Right forelimb (tissue), 1 donor: ENCODE measurements at places on chromosomes 6 and 20.
A peak's percentile ranks its signal among the peaks of the same experiment; 100 is the strongest.

DNA sequence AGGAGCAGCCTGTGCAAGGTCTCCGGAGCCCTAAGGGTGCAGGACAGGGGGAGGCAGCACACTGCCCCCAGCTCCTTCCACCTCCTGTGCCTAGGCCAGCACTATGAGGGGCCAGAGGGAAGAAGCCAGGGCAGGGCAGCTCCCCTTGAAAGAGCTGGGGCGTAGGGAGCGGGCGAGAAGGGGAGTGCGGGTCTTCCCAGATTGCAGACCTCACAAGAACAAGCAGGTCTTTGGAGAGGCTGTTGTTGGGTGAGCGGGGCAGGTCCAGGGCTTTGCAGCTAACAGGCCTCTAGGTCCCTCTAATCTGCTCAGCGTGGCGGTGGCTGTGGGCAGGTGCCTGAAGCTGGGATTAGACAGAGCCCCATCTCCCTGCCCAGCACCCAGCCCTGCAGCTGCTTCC lies 22.4 kb upstream of the CST1 start:
- no peak for DNase-seq

DNA sequence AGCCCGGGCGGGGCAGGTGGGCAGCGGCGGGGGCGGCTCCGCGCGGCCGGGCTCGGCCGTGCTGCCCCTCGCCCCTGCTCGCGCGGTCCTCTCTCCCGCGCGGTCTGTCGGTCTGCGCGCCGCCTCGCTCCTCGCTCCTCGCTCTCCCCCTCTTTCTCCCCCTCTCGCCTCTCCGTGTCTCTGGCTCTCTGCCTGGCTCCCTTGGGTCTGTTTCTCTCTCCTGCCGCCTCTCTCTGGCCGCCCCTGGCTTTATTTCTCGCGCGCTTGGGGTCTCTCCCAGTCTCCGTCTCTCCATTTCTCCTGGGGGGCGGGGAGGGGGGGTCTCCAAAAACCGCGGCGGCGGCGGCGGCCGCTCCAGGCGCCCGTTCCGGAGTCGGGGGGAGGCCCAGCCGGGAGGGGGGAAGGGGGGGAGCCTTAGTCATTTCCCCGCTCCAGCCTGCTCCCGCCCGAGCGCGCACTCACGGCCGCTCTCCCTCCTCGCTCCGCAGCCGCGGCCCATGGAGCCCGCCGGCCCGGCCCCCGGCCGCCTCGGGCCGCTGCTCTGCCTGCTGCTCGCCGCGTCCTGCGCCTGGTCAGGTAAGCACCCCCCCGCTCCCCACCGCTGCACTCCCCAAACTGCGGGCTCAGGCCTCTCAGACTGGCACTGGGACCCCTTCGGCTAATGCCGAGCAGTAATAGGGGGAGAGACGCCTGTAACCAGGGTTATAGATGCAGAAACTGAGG lies at the start of gene SIRPA:
SIRPA (plus strand) TSS at position 457 of the 723 bp plus-strand sequence; CDS start at position 498, 41 bp downstream.
- peak; percentile 85 for DNase-seq

GRCh38 chr20:44480097-44480496 lies 4.4 kb downstream of the TTPAL start:
- DNase-seq, result no peak

- no peak for DNase-seq
These were observed 25.9 kb upstream of the HACE1 start for GRCh38 chr6:104885518-104886043.

- no peak for DNase-seq
These were observed 116.2 kb upstream of the STMND1 start for GRCh38 chr6:16985513-16986284.

- DNase-seq, result no peak
These were observed 40.0 kb upstream of the OCSTAMP start for GRCh38 chr20:46590443-46590842.

DNA sequence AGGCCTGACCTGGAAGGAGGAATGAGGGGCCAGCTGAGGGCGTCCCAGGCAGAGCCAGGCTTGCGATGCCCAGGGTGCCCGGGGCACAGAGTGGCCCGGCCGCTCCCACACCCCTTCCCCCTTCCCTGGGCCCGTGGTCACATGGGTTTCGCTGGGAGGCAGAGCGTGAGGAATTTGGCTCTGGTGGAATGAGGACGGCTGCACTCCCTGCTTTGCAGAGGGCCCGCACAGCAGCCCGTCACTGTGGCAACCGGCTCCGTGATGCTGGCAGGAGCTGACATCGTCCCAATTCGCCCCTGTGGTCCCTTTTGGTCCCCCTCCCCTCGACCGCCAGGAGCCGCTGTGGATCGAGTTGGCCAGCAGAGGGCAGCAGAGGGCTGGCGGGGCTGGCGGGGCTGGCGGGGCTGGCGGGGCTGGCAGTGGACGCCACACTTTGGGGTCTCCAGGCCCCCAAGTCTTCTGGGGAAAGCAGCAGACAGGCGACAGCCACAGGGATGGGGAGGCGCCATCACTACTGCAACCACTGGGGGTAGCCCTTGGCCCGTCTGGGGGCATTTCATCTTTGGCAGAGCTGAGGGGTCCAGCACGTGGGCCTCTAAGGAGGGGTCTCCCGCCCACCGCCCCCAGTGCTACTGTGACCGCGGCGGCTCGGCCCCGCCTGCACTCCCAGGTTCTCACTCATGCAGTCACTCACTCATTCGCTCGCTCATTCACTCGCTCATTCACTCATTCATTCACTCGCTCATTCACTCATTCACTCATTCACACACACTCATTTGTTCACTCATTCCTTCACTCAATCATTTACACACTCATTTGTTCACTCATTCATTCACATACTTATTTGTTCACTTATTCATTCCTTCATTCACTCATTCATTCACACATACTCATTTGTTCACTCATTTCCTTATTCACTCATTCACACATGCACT lies 49.7 kb upstream of the BHLHE23 start:
- peak; percentile 66 for DNase-seq

- DNase-seq, result peak; percentile 62
These were observed at the start of gene ETV7 for GRCh38 chr6:36387440-36388303. Gene ETV7, minus strand, starts transcription at chr6:36387669. Its CDS starts 128 bp downstream, at chr6:36387541.

- no peak for DNase-seq
These were observed 23.8 kb downstream of the CYB5R4 start for GRCh38 chr6:83883240-83883639.

- no peak for DNase-seq
These were observed 1.5 kb upstream of the SNRNP48 start for GRCh38 chr6:7588506-7588905.

- DNase-seq, result no peak
These were observed 38.6 kb downstream of the ZNF217 start for GRCh38 chr20:53555081-53555480.

DNA sequence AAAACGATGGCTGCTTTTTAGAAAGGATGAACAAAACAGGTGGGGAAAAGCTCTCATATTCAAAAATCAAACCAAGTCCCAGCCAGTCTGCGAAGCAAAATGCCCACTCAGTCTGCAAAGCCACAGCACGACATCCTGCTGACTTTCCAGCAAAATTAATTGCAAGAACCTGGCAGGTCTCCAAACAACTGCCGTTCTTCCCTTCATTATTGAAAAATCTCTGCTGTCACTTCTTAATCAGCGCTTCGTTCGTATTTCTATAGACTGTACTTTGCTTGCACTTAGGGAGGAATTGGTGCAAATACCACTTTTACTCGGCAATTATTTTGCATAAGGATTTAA lies 222.4 kb downstream of the CBLN4 start:
- no peak for DNase-seq

DNA sequence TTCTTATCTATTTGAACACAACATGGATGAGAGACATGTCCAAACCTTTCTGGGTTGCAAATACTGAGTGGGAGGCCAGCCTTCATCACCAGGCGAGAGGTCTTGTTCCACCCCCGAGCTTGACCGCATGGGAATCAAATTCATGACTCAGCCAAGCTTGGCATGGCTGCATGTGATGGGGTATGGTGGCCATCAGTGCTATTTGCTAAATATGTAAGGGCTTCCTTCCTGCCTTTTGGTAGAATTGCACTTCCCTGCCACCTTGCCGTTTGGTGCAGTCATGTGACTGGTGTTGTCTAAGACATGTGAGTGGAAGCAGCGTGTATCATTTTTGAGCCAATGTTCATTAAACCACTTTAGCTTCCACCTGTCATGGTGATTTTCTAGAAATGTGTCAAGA lies 508.9 kb upstream of the SULF2 start:
- peak; percentile 29 for DNase-seq

DNA sequence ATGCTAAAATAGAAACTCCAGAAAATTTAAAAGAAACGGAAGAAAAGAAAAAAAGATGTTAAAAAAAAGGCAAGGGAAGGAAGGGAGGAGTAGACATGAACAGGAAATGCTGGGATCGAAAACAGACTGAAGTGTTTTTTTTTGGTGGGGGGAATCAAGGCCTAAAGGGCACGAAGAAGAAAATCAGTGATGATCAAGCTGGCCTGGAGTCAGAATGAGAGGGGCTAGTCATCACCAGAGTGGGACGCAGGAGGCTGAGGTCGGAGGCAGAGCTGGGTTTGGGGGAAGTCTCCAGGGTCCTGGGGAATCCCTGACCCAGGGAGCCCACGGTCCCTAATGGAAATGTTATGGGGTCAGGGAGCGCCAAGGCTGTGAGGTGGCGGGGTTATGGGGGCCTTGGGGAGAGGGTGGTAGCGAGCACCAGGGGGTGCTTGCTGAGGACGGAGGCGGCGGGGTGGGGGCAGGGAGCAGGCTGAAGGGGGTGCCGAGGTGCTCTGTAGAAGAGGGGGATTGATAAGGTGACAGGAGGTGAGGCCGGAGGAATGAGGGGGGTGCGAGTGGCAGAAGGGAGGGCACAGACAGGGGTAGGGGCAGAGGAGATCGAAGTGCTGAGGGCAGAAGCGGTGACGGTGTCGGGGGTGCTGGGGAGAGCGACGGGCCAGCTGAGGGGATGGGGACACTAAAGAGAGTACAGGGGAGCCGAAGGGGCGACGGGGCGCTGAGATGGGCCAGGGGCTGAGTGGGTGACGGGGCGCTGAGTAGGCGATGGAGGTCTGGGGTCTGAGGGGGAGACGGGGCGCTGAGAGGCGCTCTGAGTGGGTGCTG lies 684 bp downstream of the ZNFX1 start:
- peak; percentile 56 for DNase-seq

- DNase-seq, result peak; percentile 76
These were observed 483 bp downstream of the NCOA6 start for GRCh38 chr20:34824806-34825529.

DNA sequence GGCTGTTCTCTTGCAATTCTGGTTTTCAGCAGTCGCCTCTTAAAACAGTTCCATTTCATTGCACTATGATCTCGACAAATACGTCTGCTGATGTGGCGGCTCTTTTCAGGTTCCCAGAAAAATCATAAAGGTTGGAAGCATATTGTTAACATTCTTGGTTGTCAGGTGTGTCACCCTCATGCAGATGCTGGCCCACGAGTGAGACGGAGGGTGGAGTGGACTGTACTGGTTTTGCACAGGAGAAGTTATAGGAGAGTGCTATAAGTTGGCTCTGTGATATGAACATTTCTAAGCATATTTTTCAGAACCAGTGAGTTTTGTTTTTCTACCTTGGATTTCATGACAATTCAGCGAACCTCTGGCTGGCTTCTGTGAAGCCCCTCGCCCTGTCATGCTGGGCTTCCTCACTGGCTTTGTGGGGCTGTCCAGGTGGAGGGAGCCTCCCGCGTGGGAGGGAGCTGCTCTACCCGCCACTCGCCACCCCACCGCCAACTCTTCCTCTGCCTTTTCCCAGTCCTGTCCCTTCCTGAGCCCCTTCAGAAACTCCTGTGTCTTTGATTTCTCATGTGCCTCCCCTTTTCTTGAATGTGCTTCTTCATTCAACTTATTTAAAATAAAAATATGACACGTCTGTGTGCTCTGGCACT lies 10.6 kb downstream of the IRF4 start:
- no peak for DNase-seq

DNA sequence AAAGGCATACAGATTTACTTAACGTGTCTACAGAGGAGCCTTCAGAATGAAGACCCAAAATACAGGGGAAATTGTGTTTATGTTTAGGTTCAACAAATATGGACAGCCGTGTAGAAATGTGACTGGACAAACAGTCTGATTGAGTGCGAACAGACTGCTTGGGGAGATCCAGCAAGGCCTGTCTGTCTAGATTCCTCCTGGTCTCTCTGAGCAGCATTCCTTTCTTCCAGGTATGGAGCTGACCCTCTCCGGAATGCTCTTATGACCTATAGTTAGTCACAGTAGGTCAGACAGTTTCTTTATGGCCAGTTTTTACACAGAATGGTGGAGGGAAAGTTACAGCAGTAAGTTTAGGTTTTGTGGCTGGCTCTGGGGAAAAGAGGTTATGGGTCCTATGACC lies 9.0 kb downstream of the RIN2 start:
- DNase-seq, result no peak

GRCh38 chr6:134719911-134720310 lies 230.0 kb downstream of the ALDH8A1 start:
- no peak for DNase-seq

DNA sequence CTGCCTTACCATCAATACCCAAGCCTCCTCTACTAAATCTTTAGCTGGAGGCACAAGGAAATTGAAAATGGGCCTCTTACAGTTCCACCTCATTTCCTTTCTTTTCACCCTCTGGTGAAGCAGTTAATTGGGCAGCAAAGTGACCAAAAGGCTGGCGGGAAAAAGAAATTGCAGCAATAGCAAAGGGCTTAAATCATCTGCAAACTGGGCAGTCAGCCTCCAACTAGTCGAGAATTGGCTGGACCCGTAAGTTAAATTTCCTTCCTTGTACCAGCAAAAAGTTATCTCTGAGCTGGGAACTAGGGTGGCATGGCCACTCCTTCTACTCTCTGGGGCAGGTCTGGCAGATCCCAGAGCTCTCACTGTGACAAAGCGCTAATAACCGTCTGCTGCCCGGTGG lies 33.5 kb downstream of the GHRH start:
- DNase-seq, result no peak

GRCh38 chr20:25579081-25579770 lies 6.1 kb downstream of the NINL start:
- DNase-seq, result no peak

GRCh38 chr20:33740189-33740588 lies 8.4 kb downstream of the ZNF341 start:
- no peak for DNase-seq

- DNase-seq, result no peak
These were observed 120.4 kb upstream of the PLCB4 start for GRCh38 chr20:8948442-8949020.

DNA sequence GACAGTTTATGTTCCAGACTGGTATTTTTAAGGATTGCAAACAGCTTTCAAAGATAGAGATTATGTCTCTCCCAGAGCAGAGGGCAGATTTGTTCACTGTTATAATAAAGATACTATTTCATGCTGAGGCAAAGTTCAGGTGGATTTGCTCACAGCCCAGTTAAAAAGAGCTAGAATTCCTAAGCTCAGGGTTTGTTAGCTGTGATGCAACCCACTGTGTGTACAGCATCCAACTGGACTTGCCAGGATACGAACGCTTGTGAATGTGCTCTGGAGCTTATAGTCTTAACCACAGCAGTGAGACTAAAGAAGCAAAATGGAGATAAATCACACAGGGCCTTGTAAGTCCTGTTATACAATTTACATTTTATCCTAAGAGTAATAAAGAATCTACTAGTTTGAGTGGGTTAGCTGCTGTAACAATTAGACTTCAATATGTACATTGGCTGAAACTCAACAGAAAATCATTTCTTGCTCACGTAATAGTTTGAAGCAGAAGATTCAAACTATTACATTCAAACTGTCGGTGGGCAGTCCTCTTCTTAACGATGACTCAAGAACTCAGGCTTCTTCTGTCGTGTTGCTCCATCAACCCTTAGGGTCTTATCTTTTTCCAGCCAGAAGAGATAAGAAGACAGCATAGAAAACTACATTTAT lies 204.0 kb upstream of the PLN start:
- no peak for DNase-seq

GRCh38 chr20:11553603-11554002 lies 364.1 kb upstream of the BTBD3 start:
- no peak for DNase-seq
